ENCODE measurements at places on chromosomes 4 and X.

GRCh38 chr4:112854420-112854819 lies 195.0 kb upstream of the ANK2 start:
- DNase-seq: no peak

DNA sequence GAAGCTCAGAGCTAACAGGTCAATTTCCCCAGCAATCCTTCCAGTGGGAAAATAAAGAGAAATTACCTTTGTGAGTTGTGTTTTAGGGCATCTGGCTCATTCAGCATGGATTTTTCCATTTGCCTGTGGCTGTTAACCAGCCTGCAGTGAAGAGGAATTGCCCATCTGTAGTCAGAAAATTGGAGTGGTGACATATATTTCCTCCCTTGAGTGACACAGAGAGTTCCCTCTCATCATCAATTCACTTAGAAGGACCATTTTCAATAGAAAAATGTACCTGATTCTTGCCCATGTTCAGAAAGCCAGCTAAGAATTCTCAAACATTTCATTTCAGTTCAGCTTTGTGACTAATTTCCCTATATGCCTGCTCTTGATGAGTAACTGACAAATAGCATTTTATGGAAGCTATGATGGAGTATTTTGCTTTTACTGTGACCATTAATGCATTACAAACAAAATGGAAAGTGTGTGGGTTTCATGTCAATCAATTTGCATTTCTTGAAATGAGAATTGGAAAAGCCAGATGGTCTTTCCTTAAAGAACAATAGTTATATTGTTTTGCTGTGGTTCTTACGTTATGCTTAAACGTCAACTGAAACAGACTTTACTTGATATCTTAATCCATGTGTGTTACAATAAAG lies 155.8 kb downstream of the NWD2 start:
- no peak for DNase-seq

- DNase-seq: no peak
These were observed 11.4 kb downstream of the HSPA4L start for GRCh38 chr4:127793528-127793927.

DNA sequence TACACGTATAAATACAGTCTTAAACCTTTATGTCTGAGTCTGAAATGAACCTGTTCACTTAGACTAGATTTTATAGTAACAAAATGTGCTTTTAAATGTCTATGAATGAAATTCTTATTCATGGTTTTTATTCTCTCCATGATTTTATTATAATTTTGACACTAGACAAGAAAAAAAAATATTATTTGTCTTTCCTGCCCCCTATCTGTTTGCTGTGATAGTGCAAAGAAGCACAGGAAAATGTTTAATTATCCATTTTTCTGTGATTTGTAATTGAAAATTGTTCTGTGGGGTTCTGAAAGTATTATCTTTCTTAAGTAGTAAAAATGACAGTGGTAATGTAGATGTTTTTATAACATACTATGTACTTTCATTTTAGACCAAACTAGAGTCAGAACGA lies 52.0 kb downstream of the INTS6L start:
- DNase-seq: no peak

DNA sequence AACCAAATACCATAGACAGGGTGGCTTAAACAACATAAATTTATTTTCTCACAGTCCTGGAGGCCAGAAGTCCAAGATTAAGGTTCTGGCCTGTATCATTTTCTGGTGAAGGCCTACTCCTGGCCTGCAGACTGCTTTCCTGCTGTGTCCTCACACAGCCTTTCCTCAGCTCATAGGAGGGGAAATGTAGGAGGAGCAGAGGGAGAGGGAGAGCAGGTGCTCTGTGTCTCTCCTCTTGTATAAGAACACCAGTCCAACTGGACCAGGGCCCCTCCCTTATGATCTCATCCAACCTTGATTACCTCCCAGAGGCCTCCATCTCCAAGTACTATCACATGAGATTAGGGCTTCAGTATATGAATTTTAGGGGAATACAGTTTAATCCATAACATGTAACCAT lies 34.3 kb downstream of the RAPGEF2 start:
- no peak for DNase-seq

Measured in epithelial cell of proximal tubule (primary cell).